ENCODE measurements at places on chromosomes 13 and 19.

DNA sequence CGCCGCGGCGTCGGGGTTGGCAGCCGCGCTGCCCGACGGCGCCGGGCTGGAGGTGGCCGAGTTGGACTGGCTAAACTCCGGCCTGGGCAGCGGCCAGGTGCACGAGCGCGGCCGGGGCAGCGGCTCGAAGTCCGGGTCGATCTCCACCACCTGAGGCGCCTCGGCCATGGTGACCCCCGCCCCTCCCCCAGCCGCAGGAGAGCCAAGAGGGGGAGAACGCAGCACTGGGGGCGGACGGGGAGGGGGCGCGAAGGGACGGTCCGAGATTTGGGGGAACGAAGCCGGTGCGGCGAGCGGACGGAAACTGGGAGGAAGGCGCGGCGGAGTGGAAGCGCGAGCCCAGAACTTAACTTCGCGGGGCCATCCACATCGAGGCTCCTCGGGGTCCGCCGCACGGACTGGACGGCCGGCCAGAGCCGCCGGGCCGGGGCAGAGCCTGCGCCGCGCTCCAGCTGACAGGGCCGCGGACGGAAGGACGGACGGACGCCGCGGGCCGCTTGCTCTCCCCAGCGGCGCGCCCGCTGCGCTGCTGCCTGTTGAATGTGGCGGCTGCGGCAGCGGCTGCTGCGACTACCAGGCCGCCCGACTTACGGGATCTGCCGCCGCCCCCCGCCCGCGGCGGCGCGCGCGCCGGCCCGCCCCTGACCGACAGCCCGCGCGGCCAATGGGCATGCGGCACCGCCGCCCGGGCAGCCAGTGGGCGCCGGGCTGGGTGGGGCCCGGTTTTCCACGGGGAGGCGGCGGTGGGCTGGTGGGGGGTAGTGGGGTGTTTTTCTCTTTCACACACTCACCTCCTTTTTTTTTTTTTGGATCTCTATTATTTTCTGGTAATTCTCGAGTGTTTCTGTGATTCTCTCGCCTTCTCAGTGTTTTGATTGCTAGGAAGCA is at the start of gene FOXO1:
TSS of gene FOXO1 (minus strand) at position 597 of the 888 bp plus-strand sequence. CDS start at position 168, 429 bp downstream.
- peak; percentile 79 for DNase-seq

GRCh38 chr19:18231775-18232174 is 5.5 kb upstream of the PDE4C start:
- DNase-seq, result no peak

DNA sequence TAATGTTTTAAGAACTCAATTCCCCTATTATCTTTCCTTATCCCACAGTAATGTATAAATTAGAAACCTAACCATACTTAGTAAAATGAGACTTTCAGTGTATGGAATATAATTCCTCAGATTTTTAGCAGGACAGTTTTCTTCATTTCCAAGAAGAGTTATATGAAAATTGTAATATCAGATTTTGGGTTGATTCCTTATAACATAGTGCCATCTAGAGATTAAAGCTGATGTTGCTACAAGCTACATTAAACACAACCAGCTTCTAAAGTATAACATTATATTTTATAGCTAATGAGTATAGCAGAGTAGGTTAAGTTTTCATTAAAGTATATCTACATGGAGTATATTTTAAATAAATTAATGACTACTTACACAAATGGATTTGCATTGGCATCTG is 99.7 kb upstream of the MIR17HG start:
- peak; percentile 6 for DNase-seq

- no peak for DNase-seq
Observed at GRCh38 chr13:44549476-44549875, 26.7 kb downstream of the TSC22D1 start.

- DNase-seq, result peak; percentile 29
Observed at GRCh38 chr13:29589234-29589633, 6.3 kb downstream of the SLC7A1 start.

DNA sequence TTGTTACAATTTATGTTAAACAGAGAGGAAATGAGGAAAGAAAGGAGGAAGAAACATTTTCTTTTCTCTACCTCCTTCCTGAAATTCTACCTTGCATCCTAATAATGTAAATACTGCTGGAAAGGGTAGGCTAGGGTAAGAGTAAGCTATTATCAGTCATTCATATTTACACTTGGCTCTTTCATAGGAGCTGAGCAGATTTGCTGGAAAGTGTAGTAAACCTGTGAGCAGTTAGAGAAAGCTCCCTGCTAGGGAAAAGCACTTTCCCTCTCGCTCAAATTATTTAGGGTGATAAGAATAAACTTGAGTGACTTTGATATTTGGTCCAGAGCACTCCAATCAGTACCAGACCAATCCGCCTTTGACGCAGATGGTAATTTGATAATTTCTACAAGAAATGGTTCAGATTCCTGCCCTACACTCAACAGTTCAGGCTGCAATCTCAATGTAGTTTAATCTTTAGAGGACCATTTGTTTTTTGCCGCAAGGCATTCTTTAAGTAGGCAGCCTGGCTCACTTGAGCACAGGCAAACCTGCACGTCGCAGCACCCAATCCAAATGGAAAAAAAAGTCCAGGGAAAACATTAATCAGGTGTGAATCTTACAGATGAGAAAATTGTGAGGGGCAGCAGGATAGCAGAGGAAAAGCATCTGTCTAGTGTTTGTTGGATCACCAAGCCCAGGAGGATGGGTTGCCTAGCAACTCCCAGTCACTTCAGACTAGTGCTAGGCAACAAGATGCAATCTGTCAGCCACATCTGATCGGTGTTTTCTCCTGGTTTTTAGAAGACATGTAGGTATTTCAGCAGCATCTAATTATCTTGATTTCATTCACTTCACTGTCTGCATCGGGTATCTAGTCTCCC is 68.6 kb upstream of the KL start:
- no peak for DNase-seq

- no peak for DNase-seq
Observed at GRCh38 chr19:51372649-51373504, at the start of gene NKG7. Gene NKG7 (minus strand): TSS chr19:51372654. CDS start chr19:51372535, 119 bp downstream.

DNA sequence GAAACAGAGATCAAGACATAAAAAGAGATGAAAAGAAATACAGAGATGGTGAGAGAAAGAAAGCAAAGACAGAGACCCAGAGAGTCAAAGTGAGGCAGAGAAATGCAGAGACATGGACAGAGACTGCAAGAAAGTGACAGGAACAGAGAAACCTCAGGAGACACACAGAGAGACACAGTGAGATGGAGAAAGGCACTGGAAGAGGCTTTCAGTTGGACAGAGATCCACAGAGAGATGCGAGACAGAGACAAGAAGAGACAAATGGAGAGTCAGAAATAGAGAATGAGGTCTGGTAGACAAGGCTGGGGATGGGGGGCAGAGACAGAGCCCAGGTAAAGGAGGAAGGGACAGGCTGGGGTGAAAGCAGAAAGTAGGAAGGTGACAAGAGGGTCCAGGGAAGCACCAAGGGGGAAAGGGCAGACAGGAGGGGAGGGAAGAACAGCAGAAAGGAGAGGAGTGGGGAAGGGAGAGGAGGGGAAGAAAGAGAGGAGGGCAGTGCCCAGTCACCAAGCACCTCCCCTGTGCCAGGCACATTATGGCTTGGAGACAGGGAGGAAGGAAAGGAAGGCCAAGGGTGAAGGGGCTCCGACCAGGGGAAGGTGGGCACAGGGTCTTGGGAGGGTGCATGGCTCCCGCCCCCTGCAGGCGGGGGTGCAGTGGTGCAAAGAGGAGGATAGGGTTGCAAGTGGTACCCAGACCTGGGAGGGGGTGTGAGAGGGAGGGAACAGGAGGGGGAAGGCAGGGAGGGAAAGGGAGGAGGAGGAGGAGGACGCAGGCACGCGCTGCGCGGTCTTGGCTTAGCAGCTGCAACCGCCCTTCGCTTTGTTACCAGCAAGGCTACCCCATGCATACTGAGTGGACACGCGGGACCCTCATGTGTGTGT is 38.4 kb downstream of the DEDD2 start:
- peak; percentile 43 for DNase-seq

- no peak for DNase-seq
Observed at GRCh38 chr19:16867211-16867610, 21.6 kb upstream of the F2RL3 start.

GRCh38 chr19:11296264-11296663 is 304 bp downstream of the TSPAN16 start:
- DNase-seq, result no peak

- no peak for DNase-seq
Observed at GRCh38 chr13:31818236-31818635, 78.9 kb downstream of the RXFP2 start.

DNA sequence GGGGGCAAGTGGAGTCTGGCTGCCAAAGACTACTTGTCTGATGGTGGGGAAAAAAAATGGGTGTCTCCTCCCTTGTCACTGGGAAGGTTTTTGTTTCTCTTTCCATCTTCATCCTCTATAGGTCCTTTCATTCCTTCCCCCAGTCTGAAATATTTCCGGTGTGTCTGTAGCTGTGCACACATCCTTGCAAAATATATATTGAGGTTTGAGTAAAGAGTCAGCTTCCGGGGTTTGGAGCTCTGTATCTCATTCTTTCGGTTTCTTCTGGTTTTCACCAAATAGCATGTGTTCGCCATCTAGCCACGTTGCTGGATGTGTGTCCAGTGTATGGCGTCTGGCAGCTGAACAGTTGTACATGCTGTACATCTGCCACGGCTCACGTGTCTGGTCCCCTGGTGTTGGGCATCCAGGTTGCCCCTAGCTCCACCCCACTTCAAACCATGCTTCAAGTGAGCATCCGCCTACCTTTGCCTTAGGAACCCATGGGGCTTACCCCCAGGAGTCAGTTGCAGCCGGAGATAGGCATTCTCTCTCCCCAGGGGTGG is 142.2 kb downstream of the SIPA1L3 start:
- no peak for DNase-seq

DNA sequence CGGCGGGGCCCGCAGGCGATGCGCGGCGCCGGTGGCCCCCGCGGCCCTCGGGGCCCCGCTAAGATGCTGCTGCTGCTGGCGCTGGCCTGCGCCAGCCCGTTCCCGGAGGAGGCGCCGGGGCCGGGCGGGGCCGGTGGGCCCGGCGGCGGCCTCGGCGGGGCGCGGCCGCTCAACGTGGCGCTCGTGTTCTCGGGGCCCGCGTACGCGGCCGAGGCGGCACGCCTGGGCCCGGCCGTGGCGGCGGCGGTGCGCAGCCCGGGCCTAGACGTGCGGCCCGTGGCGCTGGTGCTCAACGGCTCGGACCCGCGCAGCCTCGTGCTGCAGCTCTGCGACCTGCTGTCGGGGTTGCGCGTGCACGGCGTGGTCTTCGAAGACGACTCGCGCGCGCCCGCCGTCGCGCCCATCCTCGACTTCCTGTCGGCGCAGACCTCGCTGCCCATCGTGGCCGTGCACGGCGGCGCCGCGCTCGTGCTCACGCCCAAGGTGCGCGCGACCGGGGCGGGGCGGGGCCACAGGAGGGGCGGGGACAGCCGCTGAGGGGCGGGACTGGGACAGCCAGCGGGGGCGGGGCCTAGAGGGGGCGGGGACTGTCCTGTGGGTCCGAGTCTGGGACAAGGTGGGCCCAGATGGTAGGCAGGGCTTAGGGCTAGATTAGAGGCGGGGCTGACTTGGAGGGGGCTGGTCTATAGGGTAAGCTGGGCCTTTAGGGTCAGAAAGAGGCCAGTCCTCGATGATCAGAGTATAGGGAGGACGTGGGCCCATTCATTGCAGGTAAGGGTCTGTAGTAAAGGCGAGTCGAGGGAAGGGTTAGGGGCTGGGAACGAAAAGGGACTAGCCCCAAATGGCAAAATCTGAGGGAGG is 5.1 kb downstream of the GRIN2D start:
- DNase-seq, result peak; percentile 77

Measured in neuronal stem cell (in vitro differentiated cells).